Smooth muscle cell of the coronary artery (primary cell): ENCODE measurements at places on chromosomes 2 and 18. TPM values are rescaled to one million over a fixed set of nuclear protein-coding genes. Genes with fewer than 3 reads are reported as not detected.

NPPC gene
- not detected in 2 replicates for total RNA-seq

C2orf78 gene
- total RNA-seq: not detected in 2 replicates

RAD51AP2 gene
- total RNA-seq: under 0.01 TPM in 1 of 2 replicates, not detected in the other

CHRNG gene
- total RNA-seq: not detected in 2 replicates

ARL5A gene
- total RNA-seq: 27.1 and 47.8 TPM in 2 replicates

CDK5R2 gene
- total RNA-seq: 0.08 TPM in 1 of 2 replicates, not detected in the other

MTCL1 gene
- 26.7 and 68.1 TPM in 2 replicates for total RNA-seq

CFAP65 gene
- total RNA-seq: not detected in 2 replicates

TSHZ1 gene
- 1.7 and 6.9 TPM in 2 replicates for total RNA-seq

ACOXL gene
- total RNA-seq: not detected in 2 replicates

TRABD2A gene
- total RNA-seq: 0.98 and 8.9 TPM in 2 replicates

SOWAHC gene
- total RNA-seq: 6.0 and 9.1 TPM in 2 replicates

DNAH6 gene
- under 0.01 TPM in 1 of 2 replicates, not detected in the other for total RNA-seq

TFCP2L1 gene
- total RNA-seq: not detected in 2 replicates

UGT1A5 gene
- not detected in 2 replicates for total RNA-seq

GCG gene
- not detected in 2 replicates for total RNA-seq

ADRA2B gene
- 3.5 TPM in 1 of 2 replicates, not detected in the other for total RNA-seq

MC2R gene
- total RNA-seq: not detected in 2 replicates

TMEM247 gene
- total RNA-seq: not detected in 2 replicates

SCYGR7 gene
- total RNA-seq: not detected in 2 replicates

NETO1 gene
- total RNA-seq: not detected in 2 replicates

RAX gene
- not detected in 2 replicates for total RNA-seq
